Activated CD4-positive, CD25-positive, alpha-beta regulatory T cell (primary cell): ENCODE measurements at places on chromosomes 7 and 10.

DNA sequence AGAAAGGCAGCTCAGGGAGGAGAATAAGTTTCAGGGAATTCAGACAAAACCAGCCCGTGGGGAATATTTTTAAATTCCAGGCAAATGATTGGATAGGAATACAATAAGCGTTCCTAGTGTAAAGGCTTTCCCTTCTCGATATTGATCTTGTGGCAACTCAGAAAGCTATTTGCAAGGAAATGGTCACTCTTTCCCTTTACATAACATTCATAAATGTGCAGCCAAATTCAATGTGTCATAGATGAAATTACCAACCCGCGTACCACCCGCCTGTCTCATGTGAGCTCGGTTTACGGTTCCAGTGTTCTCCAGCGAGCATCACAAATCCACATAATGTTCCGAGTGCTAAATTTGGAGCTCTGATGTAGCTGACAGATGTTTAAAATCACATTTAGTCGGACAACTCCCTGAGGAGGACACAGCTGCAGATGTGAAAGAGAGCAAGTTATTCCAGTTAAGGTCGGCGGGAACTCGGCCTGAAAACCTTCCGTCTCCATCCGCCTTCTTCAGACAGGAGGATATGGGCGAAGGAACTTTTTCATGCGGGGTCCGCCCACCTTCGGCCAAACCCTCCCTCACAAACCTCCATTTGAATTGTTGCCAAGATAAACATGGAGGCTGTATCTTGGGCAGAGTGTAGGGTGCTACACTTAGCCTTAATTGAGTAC, 327.0 kb downstream of the RNLS start:
- DNase-seq = no peak

DNA sequence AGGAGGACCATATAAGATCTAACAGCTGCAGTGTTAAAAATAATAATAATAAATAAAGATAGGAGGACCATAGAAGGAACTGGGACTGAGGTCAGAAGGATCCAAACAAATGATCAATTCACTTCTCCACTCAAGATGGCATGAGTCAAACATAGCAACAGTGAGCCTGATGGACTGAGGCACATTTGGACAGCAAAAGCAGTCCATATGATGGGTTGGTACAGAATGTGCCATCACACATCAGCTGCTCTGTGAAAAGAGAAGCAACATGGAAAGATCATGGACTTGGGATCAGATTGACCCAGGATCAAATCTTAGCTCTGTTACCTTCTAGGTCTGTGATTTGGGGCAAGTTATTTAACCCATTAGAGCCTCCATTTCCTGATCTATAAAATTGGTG, 188.9 kb upstream of the KMT2E start:
- no peak for DNase-seq

DNA sequence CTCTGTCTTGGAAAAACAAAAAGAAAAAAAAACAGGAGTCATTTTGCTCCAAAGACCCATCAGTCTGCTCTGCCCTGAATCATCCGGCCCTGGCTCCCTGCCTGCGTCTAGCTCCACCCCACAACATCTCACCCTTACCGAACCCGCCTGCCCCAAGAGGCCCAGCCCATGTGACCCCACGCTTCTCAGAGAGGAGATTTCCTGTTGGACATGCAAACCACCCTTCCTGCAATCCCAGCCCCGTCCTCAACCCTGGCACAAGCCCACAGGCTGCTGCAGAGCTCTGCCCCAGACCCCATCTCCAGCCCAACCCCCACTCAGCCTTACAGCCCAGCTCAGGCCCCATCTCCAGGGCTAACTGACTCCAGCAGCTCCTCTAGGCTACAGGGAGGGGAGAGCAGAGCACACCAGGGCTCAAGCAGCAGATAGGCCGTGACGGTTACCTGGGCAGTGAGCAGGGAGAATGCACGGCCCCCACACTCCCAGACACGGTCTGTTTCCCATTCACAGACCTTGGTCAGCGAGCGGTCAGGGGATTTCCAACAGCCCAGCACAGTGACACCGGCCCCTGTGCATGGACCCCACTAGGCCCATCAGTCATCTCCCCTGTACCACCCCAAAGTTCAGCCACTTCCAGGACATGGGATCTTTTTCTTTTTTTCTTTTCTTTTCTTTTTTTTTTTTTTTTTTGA, 69.9 kb upstream of the GTF2I start:
- no peak for DNase-seq

GRCh38 chr7:138665249-138665648, 35.9 kb downstream of the SVOPL start:
- DNase-seq = no peak

GRCh38 chr10:58662314-58662713, 149.6 kb downstream of the BICC1 start:
- DNase-seq = no peak

- no peak for DNase-seq
Measured at GRCh38 chr10:17504547-17505245, 50.3 kb upstream of the ST8SIA6 start.

DNA sequence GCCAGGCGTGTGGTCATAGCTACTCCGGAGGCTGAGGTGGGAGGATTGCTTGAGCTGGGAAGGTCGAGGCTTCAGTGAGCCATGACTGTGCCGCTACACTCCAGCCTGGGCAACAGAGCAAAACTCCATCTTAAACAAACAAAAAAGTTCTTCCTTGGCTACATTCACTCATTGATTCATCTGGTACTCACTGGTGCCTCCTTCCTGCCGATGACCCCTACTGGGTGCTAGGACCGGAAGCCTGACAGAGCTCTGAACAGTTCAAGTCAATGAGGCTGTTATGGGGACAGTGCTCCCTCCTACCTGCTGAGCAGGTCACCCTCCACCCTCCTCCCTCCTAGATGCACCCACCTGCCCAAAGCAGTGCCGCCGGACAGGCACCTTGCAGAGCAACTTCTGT, 4.9 kb downstream of the PCOLCE start:
- DNase-seq = no peak

- no peak for DNase-seq
Measured at GRCh38 chr10:69902835-69903535, 101.3 kb downstream of the COL13A1 start.

- DNase-seq = no peak
Measured at GRCh38 chr10:122648599-122649428, 50.8 kb downstream of the C10orf120 start.

- DNase-seq = no peak
Measured at GRCh38 chr10:10389182-10389581, 628.5 kb upstream of the CELF2 start.

DNA sequence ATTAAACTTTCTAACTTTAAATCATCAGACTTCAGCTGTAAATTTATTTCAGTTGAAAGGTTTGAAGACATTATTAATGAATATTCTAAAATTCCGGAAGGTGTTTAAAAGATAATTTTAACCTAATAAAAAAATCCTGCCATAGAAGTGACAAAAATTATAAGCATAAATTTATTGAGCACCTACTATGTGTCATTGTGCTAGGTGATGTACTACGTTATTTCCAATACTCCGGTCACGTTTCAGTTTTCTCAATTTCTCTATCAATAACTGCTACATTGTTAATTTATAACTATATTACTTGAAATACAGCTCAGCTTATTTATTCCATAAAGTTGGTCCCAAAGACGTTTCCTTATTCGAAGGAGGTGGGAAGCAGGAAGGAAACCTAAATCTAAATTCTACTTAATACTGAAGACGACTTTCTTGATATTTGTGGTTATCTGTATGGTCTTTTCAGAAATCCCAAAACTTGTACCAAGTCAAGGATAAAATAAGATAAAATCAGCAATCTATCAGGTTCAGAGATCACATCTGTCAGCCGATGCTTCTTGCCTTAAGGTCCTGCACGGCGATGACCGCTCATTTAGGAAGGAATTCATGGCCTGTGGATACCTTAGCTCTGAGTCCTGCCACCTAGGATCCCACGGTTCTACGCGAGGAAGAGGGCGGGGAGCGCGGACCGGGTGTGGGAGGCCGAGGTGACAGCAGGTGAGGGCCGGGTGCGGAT, 1.2 kb upstream of the ZEB1 start:
- DNase-seq = no peak

DNA sequence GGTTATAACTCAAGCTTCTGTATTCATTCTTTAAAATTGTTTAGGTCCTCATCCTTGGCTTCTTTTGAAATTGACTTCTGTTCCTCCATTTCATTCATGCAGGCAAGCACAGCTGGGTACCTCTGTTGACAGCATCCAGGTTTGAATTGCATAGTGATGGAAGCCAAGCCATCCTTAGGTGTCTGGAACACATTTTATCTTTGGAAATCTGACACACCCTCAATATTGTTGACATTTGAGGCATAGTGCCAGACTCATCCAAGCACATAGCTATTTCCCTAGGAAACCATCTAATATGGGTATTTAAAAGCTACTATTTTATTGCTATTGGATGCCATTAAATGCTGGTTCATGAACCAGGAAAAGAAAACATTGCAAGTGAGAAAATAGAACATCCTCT, 142.1 kb upstream of the PTPRZ1 start:
- DNase-seq = no peak

DNA sequence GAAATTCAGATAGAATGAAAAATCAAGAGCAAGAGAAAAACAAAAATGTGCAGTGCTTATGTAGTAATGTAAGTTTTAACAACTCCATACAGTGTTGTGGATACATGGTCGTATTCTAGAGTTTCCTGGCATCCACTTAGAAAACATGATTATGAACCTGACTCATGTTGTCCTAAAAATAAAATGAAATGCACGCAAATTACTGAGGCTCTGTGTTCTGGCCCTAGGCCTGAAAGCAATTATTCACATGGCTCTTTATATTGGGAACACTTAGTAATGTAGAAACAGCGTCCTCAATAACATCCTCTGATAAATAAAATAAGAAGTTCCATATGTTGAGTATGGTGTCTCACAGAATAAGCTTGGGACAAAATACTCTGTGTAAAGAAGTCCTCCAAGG, 200.2 kb upstream of the SEMA3E start:
- no peak for DNase-seq

DNA sequence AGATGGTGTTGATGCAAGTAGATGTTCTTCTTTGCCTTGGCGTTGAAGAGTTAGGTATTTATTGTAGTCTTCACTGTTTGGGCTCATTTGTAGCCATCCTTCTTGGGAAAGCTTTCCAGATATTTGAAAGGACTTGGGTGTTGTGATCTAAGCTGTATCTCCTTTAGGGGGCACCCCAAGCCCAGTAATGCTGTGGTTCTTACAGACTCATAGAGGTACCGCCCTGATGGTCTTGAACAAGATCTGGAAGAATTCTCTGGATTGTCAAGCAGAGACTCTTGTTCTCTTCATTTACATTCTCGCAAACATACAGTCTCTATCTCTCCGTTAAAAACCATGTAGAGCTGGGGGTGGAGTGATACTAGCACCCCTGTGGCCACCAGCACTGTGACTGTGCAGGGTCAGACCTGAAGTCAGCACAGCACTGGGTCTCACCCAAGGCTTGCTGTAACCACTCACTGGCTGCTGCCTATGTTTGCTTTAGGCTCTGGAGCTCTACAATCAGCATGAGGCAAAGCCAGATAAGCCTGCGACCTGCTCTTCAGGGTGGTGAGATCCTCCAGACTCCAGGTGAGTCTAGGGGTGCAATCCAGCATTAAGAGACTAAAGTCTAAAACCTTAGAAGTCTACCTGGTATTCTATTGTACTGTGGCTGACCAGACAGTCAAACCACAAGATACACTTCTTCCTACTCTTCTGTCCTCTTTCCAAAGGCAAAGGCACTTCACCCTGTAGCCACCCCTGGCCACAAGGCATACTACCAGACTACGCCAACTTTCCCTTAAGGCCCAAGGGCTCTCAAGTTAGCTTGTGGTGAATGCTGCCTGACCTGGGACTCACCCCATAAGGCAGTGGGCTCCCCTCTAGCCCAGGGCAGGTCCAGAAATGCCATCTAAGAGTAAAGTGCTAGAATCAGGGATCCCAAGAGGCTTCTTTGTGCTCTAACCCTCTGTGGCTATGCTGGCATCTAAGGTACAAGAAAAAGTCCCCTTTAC, 209.7 kb upstream of the TMEM196 start:
- DNase-seq = no peak

DNA sequence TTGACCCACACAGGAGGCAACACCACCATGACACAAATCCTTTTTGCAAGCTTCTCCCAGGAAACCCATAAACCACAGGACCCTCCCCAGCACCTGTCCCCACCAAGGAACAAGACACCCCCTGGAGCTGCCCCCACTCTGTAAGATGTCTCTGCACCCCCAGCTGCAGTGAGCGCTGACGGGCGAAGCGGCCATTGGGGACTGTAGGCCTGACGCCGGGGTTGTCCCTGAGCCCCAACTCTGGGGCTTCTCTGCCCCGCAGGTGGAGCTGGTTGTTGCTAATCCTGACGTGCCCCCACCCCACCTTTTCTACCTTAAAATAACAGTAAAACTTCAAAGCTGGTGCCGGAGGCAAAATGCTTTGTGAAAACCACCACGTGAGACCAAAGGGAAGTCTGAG, 94.7 kb upstream of the PPP2R2D start:
- no peak for DNase-seq

DNA sequence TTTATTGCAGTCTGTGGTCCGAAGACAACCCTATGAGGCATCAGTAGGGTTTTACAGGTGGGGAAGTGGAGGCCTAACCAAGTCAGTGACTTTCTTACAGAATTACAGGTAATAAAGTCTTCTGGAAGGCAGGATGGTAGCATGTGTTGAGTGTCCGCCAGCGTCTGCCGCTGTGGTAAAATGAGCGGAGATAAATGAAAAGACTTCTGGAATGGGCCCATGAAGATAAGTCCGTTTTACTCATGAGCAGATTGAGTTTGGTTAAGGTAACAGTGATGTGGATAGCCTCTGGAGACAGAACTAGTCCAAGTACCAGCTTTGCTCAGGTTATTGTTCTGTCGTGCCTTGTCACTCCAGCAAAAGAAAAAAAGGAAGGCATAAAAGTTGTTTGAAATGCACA, 966 bp downstream of the FBH1 start:
- DNase-seq = no peak

GRCh38 chr10:77564731-77565589, 72.6 kb downstream of the KCNMA1 start:
- no peak for DNase-seq

DNA sequence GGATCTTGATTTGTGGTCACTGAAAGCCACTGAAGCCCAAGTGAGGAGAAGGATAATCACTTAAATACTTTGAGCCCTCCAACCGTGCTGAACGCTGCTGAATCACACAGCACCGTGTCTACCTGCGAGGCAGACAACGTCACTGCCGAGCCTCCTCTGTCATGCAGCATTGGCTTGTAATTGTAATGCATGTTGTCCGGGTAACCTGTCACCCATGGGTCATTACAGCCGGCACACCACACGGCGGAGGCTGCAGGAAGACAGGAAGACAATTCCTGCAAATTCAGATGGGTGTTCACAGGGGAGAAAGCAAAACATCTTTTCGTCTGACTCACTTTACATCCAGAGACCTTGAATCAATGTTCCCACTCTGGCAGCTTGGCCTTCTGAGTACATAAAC, 546.1 kb upstream of the FOXK1 start:
- DNase-seq = no peak

DNA sequence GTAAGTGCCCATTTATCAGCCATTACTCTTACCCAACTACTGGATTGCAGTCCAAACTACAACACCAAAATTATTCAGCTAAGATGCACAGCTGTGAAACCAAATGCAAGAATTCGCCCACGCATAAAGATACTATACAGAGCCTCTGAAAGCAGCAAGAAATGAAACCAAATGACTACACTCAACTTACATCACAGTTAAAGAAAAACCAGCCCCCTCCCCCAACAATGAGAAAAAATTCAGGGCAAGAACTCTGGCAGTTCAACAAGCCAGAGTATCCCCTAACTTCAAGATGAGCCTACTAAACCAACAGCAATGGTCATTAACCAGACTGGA, 209.1 kb upstream of the VWC2 start:
- no peak for DNase-seq
